NCI-H1417 treated with DMSO at 0.1 percent for 48 hours (cell line): ENCODE measurements at places on chromosomes 6 and 20.

GRCh38 chr6:9335431-9335830 is 900.1 kb upstream of the SLC35B3 start:
- no peak for DNase-seq

- no peak for DNase-seq
Observed at GRCh38 chr20:31593221-31594001, 11.7 kb upstream of the ID1 start.

GRCh38 chr6:4922488-4923037 is 81.3 kb downstream of the RPP40 start:
- peak; percentile 30 for DNase-seq

DNA sequence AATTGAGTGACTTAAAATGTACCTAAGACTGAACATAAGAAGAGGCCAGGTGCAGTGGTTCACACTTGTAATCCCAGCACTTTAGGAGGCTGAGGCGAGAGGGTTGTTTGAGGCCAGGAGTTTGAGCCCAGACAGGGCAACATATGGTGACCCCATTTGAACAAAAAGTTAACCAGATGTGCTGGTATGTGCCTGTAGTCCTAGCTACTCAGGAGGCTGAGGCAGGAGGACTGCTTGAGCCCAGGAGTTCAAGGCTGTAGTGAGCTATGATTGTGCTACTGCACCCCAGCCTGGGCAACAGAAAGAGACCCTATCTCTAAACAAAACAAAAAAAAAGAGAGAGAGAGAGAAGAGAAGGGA is 10.1 kb upstream of the PAQR8 start:
- no peak for DNase-seq

- DNase-seq = peak; percentile 36
Observed at GRCh38 chr20:61684583-61685235, 381.0 kb downstream of the TAF4 start.

GRCh38 chr6:156839129-156839528 is 62.0 kb downstream of the ARID1B start:
- DNase-seq = no peak
